Activated T-cell treated with anti-CD3 and anti-CD28 coated beads for 4 hours (primary cell): ENCODE measurements at places on chromosomes 12 and 14.

DNA sequence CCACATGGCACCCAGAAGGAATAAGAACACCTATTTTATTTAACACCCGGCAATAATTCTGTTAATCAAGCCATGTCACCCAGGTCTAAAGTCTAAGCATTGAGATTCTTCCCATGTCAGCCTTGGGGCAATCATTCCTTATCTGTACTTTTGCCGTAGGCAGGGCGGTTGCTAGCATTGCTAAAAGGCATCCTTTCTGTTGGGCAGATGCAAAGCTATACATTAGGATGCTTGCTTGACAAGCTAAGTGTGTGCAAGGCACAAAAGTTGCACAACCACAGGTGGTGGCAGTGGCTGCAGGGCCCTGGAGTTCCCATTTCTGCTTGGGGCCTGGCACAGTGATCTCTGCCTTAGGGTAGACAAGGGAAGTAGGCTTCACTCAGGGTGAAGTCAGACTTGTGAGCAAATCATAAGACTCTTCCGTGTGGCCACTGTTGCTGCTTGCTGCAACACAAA lies 12.5 kb upstream of the GALNT6 start:
- DNase-seq, result no peak

DNA sequence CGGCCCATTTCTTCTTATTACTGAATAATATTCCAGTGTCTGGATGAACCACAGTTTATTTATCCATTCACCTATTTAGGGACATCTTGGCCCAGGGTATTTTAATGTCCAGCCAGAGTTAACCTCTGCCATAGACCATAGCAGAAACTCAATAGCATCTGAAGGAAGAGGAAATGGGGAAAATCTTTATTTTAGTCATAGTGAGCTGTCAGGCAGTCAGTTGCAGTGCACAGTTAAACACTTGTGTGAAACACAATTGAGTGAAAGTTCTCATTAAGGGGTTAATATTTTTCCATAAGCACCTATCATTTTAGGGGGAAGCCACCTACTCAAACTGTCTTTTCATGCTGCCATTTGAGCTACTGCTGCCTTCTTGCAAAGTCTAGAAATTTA lies 197.3 kb upstream of the PPFIA2 start:
- DNase-seq, result no peak

DNA sequence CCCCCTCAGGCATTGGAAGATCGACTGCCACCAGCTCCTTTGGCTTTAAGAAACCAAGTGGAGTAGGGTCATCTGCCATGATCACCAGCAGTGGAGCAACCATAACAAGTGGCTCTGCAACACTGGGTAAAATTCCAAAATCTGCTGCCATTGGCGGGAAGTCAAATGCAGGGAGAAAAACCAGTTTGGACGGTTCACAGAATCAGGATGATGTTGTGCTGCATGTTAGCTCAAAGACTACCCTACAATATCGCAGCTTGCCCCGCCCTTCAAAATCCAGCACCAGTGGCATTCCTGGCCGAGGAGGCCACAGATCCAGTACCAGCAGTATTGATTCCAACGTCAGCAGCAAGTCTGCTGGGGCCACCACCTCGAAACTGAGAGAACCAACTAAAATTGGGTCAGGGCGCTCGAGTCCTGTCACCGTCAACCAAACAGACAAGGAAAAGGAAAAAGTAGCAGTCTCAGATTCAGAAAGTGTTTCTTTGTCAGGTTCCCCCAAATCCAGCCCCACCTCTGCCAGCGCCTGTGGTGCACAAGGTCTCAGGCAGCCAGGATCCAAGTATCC lies 288.7 kb downstream of the NAV3 start:
- DNase-seq, result no peak

DNA sequence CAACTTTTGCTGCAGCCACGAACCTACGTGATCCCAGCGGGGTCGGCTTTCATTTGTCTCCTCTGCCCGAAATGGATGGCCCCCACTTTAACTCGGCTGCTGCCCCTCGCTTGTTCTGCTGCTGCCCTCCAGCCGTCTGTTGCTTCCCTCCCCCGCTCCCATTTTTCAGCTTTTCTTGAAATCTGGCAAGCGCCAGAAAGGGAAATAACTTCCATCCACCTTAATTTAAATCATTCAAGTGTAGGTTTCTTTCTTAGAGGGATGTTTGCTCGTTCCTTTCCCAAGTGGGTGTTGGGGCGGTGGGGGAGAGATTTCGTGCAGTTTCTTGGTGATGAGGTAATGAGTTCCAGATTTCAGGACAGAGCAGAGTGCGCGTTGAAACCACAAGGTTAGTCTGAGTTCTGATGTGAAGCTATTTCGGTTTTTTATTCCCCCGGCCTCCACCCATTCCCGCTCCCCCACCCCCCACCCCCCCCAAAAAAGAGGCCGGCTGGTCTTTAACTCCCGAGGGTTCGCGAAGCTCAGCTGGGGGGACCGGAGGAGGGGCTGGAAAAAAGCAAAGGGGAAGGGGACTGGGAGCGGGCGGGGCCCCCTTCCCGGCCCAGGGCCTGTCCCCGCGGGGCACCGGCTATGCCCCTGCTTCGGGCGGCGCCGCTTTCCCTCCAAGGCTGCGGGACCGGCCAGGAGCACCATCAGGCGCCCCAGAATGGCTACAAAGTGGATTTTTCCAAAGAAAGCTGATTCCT lies 2.2 kb upstream of the ZFP36L1 start:
- DNase-seq, result no peak

DNA sequence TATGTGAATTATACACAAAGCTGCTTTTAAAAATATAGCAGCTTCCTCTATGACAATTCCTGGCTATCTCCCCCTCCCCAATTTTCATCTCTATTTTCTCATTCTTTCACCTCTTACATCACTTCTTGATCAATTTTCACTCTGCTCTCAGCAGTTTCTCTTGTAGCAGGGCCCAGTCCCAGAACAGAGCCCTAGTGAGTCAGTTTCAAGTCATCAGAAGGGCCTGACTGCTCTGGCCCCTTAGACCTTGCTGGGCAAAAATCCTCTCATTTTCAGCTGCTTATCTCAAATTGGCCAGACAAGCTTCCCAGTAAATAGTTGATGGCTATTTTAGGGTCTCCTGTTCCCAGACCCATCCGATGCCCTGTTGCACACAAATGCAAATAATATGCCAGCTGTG lies 101.4 kb downstream of the TTC7B start:
- no peak for DNase-seq

- DNase-seq, result no peak
Observed at GRCh38 chr14:35161231-35161630, 38.9 kb downstream of the PRORP start.

DNA sequence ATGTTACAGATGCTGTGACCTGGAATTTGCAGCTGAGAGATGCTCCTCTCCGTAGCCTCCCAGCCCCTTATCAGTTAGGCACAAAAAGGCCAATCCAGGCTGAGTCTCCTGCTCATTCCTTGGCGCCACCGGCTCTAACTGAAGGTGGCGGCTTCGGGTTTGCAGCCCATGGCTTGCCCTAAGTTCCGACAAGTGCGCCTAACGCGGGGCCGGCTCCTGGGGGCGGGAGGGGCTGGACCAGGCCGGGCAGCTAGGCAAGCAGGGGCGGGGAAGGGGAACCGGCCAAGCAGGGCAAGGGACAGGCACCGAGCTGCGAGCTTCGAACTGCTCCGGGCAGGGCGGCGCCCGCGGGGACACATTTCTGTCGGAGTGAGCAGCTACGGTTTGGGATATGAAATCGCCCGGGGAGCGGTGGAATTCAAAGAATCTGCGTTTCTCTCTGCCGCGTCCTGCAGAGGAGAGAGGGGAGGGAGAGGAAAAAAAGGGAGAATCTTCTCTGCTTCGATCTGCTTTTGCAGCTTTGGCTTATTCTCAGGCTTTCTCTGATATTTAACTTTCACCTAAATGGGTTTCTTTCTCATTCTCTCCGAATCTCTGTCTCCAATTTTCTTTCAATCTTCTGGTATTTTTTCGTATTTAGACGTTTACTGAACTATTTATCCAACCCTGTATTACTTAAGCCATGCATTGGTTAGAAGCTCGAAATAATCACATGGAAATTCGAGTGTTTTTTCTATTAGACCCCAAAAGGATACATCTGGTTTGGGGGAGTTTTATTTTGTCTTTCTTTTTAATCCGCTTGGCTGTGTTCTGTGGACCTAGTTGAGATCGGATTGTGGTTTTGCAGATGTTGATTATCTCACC lies 1.6 kb upstream of the HOXC12 start:
- no peak for DNase-seq

GRCh38 chr12:84134797-84135366 lies 777.7 kb downstream of the SLC6A15 start:
- DNase-seq, result no peak

- DNase-seq, result no peak
Observed at GRCh38 chr14:99035712-99036610, 236.0 kb downstream of the BCL11B start.

GRCh38 chr14:104504172-104504735 lies 75.3 kb upstream of the C14orf180 start:
- DNase-seq, result no peak

- no peak for DNase-seq
Observed at GRCh38 chr14:33271891-33272290, 333.2 kb downstream of the NPAS3 start.

DNA sequence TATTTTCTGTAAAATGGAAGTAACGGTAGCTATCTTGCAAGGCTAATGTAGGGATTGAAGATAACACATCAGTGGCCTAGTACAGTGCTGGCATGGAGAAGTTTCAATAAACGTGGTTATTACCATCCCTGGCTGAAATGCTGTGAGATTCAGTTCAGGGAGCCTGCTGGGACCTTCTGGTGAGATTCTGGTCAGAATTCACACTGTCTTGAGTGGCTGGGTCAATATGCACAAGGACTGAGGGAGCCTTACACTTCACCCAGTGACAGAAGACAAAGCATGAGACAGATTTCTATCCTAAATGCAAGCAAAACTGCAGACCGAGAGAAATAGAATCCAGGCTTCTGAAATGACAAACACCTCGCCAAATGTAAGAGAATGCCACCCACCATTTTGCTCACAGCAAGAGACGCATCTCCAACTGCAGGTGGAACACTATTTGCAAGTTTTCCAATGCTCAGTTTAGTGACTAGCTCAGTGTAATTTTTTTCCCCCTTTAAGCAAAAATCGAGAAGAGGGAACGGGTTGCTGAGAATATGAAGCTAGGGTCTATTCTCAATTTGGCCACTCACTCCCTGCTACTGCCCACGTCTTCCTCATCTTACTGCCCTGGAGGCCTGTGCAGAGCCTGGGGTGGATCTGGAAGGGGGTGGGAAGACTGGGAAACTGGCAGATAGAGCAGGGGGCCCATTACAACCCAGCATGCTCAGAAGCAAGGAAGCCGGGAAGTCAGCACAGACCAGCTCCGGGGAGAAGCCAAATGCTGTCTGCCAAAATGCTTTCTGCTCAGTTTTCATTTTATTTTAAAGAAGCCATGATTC lies 201.3 kb downstream of the TTC7B start:
- DNase-seq, result no peak

DNA sequence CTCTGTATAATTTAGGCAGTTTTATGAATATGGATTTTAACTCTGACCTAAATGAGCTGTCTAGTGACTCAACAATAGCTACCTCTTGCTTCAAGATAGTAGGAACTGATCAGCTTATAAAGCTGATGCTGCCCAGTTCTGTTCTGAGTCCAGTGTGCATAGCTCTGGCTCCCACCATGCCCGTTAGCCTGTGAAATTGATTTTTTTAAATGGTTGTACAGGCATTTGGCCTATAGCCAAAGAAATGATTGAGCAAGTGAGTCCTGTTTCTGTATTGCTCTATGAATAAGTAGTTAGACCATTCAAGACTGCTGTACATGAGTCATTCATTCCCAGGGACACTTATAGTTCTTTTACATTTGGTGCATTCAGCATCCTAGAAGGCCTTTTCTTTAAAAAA lies 36.4 kb downstream of the SAMD4A start:
- DNase-seq, result no peak

DNA sequence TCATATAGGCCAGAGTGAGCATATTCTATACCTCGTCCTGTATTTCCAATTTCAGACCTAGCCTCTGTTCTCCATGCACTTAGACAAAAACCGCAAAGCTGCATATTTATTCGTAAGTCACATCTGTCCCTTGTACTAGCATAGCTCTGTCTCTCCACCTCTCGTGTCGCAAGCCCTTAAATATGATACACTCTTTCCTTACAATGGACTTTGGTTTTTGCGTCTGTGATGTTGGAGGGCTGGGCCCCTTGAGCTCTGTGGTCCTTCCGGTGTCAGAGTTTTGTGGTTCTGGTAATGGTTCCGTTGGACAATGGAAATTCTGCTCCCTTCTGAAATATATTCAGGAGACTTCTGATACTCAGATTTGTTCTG lies 11.3 kb downstream of the PRKCH start:
- DNase-seq, result no peak

DNA sequence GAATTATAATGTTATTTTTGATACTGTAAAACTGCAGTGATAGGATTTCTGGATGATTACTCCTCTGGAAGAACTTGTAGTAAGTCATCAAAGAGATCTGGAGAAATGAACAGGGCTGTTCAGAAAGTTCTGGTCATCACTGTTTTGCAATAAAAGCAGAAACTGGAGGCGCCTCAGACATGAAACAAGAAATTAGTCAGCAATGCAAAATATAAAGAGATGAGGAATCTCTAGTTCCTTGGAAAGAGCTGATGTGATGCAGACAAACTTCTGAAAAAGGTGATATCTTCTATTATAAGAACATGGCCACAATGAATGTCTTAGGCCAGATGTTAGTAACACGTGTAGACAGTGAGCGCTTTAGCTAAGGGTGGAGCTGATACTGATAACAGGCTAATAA lies 9.5 kb downstream of the ACIN1 start:
- no peak for DNase-seq

- DNase-seq, result no peak
Observed at GRCh38 chr14:25430808-25431207, 380.9 kb upstream of the STXBP6 start.

DNA sequence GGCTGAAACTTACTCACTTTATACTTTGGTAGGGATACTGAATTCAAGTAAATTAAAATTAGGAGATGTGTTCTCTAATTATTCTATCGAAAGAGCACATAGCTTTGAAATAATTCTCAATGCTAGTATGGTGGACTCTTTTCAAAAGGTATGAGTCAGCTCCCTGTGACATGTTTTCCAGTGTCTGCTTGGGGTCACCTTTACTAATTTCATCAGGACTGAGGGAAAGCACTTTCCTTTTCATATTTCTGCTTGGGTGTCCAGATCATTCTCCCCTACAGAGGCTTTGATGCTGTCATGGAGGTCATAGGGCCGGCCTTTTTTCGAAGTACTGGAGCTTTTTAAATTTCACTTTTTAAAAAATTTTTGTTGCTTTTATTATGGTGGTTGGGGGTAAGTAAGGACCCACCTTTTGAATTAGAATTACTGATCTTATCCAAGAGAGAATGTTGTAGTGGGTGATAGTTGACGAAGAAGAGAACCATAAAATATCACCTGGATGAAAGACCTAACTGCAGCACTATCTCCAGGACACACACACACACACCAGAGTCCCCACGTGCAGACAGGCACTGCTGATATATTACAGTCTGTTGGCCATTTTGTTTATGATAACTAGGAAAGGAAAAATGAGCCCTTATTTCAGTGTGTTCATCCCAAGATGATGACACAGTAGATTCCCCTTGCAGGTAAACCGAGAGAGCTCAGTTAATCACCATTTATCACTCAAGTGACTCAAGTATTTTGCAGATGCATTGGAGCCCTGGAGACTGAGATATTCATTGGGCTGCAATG lies 558.6 kb downstream of the DIO2 start:
- DNase-seq, result no peak
